Left lobe of liver (tissue), 2 donors: ENCODE measurements at places on chromosomes 4 and X.

DNA sequence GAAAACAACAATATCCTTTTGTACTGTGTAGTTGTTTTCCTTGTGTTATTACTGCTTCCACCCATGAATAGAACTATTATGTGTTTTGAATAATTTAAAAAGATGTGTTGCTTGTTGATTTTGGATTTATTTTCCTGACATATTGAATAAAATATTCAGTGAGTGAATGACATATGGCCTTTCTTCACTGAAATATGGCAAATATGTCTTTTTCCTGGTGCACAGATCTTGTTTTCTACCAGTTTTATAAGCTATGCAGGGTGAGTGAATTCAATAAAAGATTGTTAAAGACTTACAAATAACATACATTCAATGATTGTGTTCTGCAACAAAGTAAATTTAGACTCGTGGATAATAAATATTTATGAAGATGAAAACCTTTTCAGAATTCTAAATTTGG is 1216.3 kb upstream of the ADGRL3 start:
- DNase-seq = no peak

- DNase-seq = no peak
Measured at GRCh38 chr4:48746608-48747362, 33.3 kb downstream of the FRYL start.

GRCh38 chrX:38841750-38842149 is 40.5 kb downstream of the MID1IP1 start:
- DNase-seq = no peak

DNA sequence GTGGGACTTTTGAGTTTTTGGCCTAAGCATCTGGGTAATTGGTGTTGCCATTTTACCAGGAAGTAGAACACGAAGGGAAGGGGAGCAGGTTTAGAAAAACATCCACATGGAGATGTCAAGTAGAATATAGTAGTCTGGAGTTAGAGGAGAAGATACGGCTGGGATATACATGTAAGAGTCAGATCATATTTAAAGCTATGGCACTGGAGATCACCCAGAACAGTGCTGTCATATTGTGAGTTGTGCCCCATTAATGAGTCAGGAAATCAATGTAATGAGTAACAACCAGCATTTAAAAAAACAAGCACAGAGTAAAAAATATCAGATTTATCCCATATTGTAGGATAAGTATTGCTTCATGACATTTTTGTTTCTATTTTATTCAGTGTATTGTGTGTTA is 4.2 kb downstream of the GSTCD start:
- no peak for DNase-seq

DNA sequence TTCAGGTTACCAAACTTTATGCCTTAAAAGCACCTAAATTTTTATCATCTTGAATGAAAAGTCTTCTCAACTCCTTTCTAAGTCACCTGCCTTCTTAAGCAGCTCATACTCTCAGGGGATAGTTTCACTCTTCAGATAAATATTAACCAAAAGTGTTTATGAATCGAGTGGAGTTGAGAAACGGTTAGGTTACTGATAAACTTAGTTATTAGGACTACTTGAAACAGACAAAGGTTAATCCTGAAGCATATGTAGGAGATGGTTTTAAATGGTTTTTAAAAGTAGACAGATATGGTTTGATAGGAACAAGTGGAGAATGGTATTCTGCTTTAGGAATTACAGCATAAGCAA is 32.8 kb downstream of the CLDN22 start:
- no peak for DNase-seq

DNA sequence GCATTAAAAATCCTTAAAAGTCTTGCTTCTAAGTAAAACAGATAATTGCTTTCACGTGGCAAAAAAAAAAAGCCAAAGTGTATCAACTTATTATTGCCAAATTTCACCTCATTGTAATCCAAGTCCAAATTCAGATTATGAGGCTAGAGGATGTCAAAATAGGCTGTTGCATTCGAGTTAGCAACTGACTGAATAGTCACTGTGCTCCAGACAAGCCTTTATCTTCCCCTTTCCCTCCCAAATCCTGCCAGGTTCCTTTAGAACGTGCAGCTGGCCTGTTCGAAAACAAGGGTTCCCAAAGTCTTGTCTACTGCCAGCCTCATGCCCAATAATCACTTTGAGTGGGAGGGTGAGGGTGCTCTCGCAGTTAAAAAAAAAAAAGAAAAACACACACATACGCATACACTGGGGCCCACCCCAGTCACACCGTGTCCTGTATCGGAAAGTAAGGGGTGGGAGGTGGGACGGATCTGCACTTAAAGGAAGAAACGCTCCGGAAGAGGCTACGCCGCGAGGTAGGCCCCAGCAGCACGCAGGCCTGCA is 603 bp downstream of the MAD2L1 start:
- no peak for DNase-seq

DNA sequence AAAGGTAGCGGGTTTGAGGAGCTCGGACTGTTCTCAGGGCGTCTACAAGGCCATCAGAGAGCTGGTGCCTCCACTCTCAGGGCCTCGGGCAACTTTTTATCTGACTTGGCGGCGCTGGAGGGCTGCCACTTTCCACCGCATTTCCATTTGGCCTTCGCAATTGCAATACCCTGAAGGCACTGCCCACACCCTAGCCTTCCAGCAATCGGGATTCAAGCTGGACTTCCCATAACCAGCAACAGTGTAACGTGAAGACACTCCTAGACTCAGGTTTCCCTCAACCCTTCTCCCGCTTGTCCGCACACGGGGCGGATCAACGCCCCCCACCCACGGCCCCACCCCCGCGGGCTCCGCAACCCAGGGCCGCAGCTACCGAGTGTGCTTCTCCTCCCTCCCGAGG is 50.2 kb upstream of the BCOR start:
- DNase-seq = no peak

DNA sequence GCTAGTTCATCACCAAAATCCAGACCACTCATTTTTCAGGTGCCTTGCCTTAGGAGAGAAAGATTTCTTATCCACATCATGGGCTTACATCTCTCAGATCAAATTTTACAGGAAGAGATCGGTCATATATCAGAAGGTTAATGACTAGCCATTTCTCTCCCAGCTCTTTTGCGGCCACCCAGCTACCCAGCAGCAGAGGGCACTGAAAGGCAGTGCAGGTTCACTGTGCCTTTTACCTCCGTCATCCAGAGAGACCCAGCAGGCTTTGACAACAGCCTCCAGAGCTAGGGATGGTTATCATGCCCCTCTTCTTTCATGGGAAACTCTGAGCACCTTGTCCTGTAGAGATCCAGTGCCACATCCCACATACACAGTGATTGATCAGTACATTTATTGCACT is 384.8 kb downstream of the AFF2 start:
- no peak for DNase-seq

GRCh38 chr4:148926276-148927260 is 484.4 kb upstream of the NR3C2 start:
- no peak for DNase-seq

GRCh38 chrX:135923353-135923752 is 29.8 kb downstream of the SAGE1 start:
- DNase-seq = no peak

DNA sequence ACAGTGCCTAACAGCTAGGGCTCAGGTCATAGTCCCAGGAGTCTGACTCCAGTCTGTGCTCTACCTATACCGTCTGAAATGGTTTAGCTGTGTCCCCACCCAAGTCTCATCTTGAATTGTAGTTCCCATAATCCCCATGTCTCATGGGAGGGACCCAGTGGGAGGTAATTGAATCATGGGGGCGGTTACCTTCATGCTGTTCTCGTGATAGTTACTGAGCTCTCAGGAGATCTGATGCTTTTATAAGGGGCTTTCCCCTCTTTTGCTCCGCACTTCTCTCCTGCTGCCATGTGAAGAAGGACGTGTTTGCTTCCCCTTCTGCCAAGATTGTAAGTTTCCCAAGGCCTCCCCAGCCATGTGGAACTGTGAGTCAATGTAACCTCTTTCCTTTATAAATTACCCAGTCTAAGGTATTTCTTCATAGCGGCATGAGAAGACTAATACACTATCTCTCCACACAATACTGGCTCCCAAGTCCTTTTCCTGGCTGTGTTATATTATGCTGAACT is 110.8 kb downstream of the AFAP1 start:
- no peak for DNase-seq

DNA sequence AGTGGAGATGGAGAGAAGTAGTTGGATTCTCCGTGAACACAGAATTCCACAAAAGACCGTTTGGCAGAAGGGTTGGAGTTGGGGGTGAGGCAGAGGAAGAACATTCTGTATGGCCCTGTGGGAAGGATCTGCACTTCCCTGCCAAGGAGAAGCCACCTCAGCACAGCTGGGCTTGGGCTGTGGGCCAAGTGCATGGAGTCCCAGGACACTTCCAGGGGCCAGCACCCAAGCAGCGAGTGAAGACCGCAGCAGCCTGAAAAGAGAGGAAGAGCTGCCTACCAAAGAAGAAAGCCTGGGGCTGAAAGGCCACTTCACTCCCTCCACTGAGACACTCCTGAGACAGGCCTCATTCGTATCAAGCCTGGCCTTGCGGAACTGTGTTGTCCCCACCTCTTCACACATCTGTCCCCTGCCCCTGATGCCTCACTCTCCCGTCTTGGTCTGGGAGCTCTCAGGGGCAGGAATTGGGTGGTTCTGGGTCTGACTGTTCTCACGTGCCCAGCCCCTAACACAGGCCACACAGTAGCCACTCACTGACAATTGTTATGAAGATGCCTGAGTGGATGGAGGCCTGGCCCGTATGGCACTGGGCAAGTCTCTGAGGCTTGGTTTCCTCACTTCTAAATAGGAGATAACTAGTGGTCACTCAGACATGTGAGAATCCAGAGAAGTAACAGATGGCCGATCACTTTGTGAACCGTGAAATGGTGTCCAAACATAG is 3.3 kb upstream of the AWAT2 start:
- DNase-seq = no peak

DNA sequence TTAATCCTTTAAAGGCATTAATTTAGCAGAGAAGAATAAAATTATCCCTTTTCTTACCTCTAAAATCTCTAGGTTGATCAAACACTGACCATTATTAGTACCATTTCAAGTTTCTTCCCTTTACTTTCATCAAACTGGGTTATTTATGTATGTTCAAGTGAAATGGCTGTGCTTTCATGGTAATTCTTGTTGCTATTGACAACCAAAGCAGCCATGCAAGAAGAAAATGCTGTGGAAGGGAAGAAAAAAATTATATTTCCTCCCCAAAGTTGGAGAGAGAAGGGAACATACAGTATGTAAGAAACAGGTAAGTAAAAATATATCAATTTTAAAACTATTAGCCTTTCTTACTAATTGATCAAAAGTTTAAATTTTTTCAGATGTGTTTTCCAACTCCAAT is 16.2 kb downstream of the NPNT start:
- no peak for DNase-seq

DNA sequence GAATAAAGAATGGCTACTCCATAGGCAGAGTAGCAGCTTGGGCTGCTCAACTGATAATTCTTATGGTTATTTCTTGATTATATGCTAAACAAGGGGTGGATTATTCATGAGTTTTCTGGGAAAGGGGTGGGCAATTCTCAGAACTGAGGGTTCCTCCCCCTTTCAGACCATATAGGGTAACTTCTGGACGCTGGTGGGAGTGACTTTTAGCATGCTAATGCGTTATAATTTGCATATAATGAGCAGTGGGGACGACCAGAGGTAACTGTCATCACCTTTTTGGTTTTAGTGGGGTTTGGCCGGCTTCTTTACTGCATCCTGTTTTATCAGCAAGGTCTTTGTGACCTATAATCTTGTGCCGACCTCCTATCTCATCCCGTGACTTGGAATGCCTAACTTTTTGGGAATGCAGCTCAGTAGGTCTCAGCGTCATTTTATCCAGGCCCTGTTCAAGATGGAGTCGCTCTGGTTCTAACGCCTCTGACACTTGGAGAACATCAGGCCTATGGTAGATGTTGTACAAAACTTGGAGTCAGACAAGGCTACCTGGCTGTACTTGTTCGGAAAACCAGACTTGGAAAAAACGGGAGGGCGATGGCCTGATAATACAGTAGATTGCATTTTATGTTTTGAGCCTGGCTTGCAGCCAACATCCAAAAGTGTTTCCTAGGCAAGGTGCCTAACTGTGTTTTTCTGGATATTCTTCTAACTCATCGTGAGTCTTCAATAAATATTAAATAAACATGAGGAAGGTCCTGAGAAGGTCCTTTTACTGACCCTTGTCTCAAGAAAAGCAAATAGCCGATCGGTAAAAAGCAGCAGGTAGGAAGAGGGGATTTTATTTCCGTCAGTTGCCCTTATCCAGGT is 1.8 kb upstream of the TMEM164 start:
- DNase-seq = no peak

- no peak for DNase-seq
Measured at GRCh38 chr4:25969374-25970155, 55.5 kb downstream of the SMIM20 start.

DNA sequence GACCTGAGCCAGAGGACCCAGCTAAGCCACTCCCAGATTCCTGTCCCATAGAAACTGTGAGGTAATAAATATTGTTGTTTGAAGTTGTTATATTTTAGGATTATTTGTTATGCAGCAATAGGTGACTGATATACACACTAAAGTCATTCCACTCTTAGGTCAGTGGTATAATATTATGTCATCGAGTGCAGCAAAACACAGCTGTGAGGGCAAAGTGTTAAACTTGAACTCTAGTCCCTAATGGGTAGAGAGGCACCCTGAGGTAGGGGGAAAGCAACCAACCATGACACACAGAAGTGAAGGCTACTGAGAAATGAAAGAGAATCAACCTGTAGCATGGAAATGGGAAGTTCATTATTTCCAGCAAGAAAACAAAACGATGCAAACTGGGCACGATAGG is 66.6 kb downstream of the ATXN3L start:
- no peak for DNase-seq

DNA sequence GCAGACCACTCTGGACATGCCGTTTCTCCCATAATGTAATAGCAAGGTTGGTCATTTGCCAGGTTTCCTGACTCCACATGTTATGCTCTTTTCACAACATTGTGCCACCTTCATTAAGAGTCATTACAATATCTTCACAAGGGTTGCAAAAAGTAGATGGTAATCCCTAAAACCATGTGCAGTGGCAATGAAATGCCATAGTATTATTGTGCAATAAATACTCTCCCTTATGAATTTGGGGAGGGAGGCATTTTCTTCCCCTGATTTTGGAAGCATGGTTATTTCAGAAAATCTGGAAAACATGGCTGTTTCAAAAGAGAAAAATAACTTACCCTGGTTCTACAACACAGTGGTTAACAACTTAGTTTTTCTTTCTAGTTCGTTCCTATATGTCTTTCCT is 75.1 kb downstream of the BLTP1 start:
- no peak for DNase-seq

DNA sequence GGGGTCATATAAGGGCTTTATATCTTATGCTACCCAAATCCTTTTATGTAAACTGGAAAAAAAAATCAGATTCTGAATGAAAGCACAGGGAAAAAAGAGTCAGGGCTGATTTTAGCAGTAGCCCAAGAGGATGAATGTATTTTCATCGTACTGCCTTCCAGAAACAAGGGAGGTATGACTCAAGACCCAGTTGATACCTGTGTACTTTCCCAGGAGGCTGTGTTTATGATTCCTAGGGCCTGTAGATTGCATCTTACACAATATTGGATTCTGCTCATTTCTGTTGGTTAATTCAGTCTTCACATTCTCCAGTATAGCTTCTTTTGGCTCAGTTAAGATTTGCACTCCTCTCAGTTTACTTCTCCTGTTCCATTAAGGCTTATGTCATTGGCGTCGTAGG is 127.9 kb upstream of the LIMCH1 start:
- no peak for DNase-seq

- no peak for DNase-seq
Measured at GRCh38 chrX:38277136-38277535, 50.2 kb downstream of the RPGR start.
